Stromal cell of bone marrow (primary cell): ENCODE measurements at places on chromosomes 1 and 21.

GRCh38 chr1:27332536-27333281 lies 9.1 kb upstream of the SYTL1 start:
- no peak for DNase-seq

- DNase-seq: no peak
Observed at GRCh38 chr1:206448471-206448870, 21.8 kb upstream of the IKBKE start.

DNA sequence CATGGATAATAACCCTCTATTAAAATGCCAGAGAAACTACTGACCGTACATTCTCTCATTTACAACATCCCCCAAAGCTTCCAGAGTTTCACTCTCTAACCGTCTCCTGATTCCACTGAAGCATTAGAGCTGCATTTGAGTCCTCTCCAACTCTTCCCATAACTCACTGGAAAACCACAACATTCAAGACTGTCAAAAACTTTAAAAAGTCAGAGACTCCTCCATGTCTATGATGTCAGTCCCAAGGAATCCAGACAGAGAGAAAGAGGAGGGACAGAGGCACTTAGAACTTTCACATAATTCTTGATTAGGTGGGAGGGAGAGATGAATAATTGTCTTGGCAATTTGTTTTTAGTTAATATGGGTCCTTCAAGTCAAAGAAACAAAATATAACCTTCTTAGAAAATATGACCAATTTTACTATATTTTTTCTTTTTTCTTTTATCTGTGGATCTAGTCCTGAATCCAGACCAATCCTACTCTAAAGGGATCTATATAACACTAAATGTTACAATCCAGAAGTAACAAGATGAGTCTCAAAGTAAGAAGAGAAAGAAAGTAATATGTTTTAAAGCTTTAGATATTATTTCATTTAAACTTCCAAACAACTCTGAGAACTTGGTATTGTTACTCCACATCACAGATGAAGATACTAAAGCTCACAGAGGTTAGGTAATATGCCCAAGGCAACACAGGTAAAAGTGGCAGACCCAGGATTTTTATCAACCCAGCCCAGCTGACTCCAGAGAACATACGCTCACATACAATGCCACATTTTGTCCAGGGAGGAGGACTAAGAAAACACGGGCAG lies 23.8 kb downstream of the OTUD7B start:
- peak; percentile 87 for DNase-seq

- no peak for DNase-seq
Observed at GRCh38 chr1:119771770-119772169, 3.1 kb upstream of the HMGCS2 start.

GRCh38 chr1:154614901-154615300 lies 6.9 kb upstream of the ADAR start:
- DNase-seq: no peak

- no peak for DNase-seq
Observed at GRCh38 chr1:190084552-190084951, 393.1 kb downstream of the BRINP3 start.

DNA sequence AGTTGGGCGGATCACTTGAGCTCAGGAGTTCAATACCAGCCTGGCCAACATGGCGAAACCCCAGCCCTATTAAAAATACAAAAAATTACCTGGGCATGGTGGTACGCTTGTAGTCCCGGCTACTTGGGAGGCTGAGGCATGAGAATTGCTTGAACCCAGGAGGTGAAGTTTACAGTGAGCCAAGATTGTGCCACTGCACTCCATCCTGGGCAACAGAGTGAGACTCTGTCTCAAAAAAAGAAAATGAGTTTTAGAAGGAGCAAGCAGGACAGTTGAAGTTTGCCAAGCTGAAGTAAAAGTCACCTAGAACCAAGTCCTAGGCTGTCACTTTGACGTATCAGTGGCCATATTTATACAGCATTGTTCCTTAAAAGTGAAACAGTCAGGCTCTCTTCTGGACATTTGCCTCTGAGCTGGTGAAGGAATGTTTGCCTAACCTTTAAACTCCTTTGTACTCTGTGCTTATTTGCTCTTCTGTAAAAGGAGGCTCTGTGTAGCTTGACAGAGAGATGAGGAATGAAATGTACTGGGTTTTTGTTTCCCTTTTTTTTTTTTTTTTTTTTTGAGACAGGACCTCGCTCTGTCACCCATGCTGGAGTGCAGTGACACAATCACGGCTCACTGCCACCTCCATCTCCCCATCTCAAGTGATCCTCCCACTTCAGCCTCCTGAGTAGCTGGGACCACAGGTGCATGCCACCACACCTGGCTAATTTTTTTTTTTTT lies 2.8 kb downstream of the RAB4A start:
- no peak for DNase-seq

GRCh38 chr1:177053648-177054047 lies 110.9 kb downstream of the ASTN1 start:
- no peak for DNase-seq

GRCh38 chr1:69567652-69568420 lies at the start of gene LRRC7:
Gene LRRC7, plus strand, starts transcription at chr1:69567922. Its CDS starts 718 bp downstream, at chr1:69568640.
- no peak for DNase-seq

- DNase-seq: peak; percentile 21
Observed at GRCh38 chr1:158049853-158050252, 56.4 kb downstream of the KIRREL1 start.

- DNase-seq: no peak
Observed at GRCh38 chr1:196467230-196467925, 140.9 kb downstream of the KCNT2 start.

GRCh38 chr1:2610036-2610959 lies 22.5 kb downstream of the MMEL1 start:
- DNase-seq: no peak

DNA sequence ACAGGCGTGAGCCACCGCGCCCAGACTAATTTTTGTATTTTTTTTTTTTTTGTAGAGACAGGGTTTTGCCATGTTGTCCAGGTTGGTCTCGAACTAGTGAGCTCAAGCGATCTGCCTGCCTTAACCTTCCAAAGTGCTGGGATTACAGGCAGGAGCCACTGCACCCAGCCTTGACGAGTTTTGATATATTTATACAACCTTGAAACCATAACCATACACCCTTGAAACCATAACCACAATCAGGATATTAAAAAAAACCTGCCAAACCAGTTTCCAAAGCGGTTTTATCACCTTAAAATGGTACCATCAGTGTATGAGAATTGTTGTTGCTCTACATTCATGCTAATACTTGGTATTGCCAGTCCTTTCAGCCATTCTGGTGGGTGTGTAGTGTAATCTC lies 3.7 kb upstream of the PHACTR4 start:
- no peak for DNase-seq

DNA sequence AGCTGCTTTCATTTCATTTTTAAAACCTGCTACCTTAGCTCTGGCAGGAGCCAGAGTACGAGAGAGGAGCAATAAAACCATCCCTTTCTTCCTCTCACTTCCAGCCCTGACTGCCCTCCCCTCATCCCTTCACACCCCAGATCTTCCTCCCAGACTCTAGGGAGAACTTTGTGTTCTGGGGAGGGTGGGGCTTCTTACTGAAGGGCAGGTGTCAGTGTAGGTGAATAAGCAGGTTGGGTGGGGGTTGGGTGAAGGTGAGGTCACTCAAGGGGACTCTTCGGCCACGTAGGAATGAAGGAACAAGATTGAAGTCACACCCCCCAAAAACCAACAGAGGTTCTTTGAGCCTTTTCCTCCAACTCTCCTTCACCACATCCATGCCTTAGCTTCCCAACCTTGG lies 88.9 kb downstream of the CD58 start:
- DNase-seq: no peak

DNA sequence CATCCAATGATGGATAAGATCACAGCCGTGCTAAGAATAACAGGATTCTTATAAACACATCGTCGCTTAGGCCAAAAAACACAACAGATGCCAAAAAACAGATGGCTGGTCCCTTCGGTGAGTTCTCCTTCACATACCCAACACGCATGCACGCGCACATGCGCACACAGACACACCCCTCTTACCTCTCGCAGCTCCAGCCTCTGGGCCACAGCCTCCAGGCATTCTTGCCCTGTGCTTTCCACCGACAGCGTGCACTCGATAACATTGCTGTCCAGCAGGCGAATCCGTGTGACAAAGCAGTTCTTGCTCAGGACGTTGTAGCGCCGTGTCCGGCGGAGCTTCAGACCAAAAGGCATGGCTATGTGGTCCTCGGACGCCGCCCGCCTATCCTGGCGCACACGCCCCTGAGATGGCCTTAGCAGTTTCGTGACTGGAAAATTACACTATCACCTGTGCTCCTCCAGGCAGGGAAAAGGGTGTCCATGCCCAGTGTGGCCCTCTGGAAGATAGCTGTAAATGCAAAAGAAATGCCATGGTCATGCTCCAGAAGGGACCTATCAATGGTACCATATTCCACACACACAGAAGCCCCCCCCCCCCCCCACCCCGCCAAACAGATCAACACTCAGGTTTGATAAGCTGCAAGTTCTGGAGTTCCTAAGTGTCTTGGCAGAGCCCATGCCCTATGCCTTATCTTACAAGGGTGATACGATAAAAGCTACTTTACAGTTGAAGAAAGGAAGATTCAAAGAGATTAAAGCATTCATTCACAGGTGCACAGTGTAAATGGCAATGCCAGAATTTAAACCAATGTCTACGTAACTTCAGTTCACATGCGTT lies 86.7 kb downstream of the PTPN14 start:
- no peak for DNase-seq

DNA sequence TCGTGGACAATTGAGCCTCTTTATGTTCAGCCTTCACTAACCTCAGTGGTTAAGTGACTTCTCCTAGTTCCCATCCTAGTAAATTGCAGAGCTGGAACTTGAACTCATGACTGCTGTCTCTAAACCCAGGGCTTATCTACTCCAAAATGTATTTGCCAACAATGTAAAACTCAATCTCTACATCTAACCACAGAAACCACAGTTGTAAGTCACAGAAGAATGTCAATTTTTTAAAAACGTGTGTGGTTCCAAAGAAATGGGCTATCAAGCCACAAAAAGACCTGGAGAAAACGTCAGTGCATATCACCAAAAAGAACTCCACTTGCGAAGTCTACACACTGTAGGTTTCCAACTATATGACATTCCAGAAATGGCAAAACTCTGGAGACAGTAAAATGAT lies 172.6 kb upstream of the HMCN1 start:
- DNase-seq: no peak

- DNase-seq: no peak
Observed at GRCh38 chr1:19327301-19327700, 15.2 kb downstream of the SLC66A1 start.

- no peak for DNase-seq
Observed at GRCh38 chr1:84155517-84155916, 11.4 kb downstream of the PRKACB start.

DNA sequence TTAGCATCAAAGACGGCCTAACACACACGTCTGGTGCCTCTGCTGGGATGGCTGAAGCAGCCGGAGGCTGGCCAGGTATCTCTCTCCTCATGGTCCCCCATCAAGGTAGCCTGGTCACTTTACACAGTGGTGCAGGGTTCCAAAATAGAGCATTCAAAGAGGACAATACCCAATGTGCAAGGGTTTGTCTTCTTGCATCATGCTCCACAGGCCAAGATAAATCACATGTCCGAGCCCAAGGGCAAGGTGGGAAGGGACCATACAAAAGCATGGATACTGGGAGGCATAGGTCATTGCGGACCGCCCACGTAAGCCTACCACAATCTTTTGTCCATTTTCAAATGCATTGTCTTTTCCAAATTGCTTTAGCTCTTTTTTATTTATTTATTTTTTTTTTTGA lies 23.8 kb upstream of the TINAGL1 start:
- DNase-seq: no peak

DNA sequence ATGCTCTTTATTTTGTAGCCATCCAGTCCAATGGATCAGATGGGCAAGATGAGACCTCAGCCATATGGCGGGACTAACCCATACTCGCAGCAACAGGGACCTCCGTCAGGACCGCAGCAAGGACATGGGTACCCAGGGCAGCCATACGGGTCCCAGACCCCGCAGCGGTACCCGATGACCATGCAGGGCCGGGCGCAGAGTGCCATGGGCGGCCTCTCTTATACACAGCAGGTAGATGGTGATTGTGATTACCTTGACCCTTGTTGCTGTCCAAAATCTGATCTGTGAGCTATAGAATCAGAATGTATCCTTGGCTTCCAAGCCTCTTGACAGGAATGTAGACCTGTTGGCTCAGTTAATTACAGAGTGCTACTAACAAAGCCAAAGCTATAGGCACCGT lies 33.8 kb downstream of the ARID1A start:
- DNase-seq: no peak

DNA sequence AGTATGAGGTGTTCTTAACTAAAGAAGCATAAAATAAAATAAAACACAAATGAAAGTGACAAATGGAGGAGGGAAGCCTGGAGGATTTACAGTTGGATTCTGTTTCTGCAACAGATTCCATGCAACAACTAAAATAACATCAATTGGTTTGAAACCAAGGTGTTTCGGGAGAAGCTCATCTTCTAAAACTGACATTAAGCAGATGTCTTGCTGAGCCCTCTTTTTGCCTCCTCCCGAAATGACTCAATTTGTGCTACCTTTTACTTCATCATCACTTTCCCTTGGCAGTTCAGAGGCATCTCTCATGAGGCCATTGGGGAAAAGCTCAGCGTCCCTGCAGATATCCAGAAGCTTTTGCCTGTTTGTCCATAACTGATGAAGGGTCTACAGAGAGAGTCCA lies 121.6 kb upstream of the ADAR start:
- no peak for DNase-seq

DNA sequence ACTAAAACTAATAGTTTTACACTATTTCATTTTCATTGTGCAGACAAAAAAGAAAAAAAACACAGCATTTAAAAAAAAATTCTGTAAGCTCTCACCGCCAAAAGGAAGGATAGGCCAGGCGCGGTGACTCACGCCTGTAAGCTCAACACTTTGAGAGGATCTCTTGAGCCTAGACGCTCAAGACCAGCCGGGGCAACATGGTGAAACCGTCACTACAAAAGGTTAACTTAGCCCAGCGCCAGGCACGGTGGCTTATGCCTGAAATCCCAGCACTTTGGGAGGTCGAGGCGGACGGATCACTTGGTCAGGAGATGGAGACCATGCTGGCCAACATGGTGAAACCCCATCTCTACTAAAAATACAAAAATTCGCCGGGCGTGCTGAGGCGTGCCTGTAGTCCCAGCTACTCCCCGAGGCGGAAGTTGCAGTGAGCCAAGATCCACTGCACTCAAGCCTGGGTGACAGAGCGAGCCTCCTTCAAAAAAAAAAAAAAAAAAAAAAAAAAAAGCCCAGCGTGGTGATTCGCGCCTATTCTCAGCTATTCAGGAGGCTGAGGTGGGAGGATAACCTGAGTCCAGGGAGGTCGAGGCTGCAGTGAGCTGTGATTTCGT lies 14.3 kb upstream of the SPEN start:
- no peak for DNase-seq

- no peak for DNase-seq
Observed at GRCh38 chr1:240691501-240691900, 79.5 kb upstream of the GREM2 start.

GRCh38 chr1:38173157-38173831 lies 126.7 kb upstream of the POU3F1 start:
- DNase-seq: no peak
